Heart left ventricle (tissue), 16 donors: ENCODE measurements at places on chromosomes 1 and 21.

GRCh38 chr1:235473806-235474205 is 30.4 kb downstream of the B3GALNT2 start:
- peaks cover 60% of the 10 kb centered on the region for H3K36me3 ChIP-seq
- no peaks in the 10 kb centered on the region for H3K4me1 ChIP-seq
- no peaks in the 10 kb centered on the region for H3K27me3 ChIP-seq
- no peak overlapping the region for H3K4me3 ChIP-seq

DNA sequence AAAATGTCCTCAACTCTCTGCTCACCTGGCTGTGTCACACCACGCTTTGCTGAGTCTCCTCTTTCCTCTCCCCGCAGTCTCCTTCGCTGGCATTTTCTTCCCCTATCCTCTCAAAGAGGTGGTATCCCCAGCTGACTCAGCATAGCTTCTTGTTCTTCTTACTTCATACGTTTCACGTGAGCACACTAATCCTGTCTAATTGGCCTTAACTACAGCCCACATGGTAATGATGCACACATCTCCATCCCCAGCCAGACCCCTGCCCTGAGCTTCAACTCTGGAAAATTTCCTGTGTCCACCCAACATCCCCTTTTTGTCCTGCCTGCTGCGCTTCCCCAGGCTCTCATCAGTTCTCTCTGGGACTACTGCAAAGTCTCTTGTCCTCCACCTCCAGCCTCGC is 169.8 kb downstream of the TTLL7 start:
- no peak overlapping the region for H3K4me3 ChIP-seq
- no peaks in the 10 kb centered on the region for H3K27me3 ChIP-seq
- no peaks in the 10 kb centered on the region for H3K36me3 ChIP-seq
- no peak for DNase-seq
- no peaks in the 10 kb centered on the region for H3K4me1 ChIP-seq
- no peak overlapping the region for H3K27ac ChIP-seq

GRCh38 chr1:46508757-46509156 is 19.1 kb downstream of the DMBX1 start:
- H3K4me3 ChIP-seq = no peak overlapping the region
- H3K27ac ChIP-seq = no peak overlapping the region
- H3K36me3 ChIP-seq = no peaks in the 10 kb centered on the region
- peak; percentile 1 for DNase-seq

GRCh38 chr1:84060781-84061180 is 61.8 kb upstream of the TTLL7 start:
- no peaks in the 10 kb centered on the region for H3K27me3 ChIP-seq
- no peak for DNase-seq
- H3K36me3 ChIP-seq = no peaks in the 10 kb centered on the region
